ENCODE measurements at places on chromosomes 12 and 14.

- DNase-seq, result no peak
These were observed 33.6 kb downstream of the PAWR start for GRCh38 chr12:79657136-79657535.

GRCh38 chr12:119178544-119179334 is at the start of gene HSPB8:
TSS of gene HSPB8 (plus strand) at chr12:119178931. CDS start at chr12:119179313, 382 bp downstream.
- DNase-seq, result no peak

GRCh38 chr12:66549050-66549389 is 129.9 kb downstream of the GRIP1 start:
- no peak for DNase-seq

DNA sequence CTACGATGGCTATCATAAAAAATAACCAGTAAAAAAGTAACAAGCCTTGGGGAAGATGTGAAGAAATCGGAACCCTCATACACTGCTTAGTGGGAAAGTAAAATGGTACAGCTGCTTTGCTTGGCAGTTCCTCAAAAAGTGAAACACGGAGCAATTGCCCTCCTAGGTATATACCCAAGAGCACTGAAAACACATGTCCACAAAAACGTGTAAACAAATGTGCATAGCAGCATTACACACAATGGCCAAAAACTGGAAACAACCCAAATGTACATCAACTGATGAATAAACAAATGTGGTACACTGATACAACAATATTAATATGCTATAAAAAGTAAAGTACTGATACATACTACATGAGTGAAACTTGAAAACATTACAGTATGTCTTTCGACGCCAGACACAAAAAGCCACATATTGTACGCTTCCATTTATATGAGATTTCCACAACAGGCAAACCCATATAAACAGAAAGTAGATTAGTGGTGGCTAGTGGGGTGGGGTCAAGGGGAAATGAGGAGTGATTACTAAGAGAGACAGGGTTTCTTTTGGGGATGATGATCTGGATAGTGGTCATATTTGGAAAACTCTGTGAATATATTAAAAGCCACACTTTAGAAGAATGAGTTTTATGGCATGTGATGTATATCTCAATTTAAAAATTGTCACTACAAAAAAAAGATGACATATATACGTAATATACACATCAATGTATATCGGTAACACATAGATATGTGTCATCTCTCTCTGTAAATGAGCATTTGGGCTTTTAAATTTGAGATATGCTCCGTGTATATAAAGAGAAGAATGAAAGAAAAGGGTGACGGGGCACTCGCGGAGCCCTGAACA is 996 bp downstream of the SLC41A2 start:
- DNase-seq, result no peak

DNA sequence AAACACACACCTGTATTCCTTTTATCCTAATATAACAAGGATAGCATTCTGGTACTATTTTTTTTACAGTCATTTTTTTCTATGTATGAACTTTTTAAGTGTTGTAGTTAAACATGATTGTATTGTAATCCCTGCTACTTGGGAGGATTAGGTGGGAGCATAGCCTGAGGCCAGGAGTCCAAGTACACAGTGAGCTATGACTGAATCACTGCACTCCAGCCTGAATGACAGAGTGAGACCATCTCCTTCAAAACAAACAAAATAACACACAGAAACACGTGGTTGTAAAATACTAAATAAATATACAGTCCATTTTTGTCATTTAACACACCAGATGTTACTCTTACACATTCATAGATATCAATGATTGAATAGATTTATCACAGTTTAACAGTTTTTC is 56.9 kb downstream of the MAP4K5 start:
- DNase-seq, result no peak

- no peak for DNase-seq
These were observed 26.3 kb downstream of the TC2N start for GRCh38 chr14:91841065-91841464.

DNA sequence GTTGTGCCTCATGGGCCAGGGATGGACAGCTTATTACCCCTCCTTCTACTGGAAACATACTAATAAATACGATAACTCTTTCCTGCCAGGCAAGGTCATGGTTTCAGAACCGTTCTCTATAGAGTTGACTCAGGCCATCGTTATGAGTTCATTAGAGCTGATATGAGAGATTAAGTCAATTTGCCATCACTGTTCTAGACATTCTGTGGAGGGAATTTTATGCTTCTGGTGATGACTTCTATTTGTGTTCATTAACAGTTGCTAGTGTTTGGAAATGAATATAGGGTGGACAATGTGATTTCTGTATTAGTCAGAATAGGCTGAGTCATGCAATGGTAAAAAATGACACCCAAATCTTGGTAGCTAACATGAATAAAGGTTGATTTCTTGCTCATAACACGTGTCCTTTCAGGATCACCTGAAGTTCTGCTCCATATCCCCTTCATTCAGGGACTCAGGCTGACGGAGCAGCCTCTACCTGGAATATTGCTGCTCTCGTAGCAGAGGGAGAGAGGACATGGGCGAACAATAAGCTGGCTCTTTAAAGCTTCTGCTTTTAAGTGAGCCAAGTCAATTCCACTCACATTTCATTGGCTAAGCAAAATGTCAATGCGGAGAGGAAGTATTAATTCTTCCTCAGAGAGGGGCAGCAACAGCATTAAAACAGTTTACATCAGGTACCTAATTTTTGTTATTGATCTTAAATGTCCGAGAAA is 18.5 kb upstream of the TBPL2 start:
- DNase-seq, result no peak

- DNase-seq, result no peak
These were observed 839 bp downstream of the GSG1 start for GRCh38 chr12:13102461-13103195.

- no peak for DNase-seq
These were observed 66.8 kb upstream of the RFLNA start for GRCh38 chr12:124227951-124228711.

GRCh38 chr14:106802413-106803364 is 1276.3 kb downstream of the TMEM121 start:
- DNase-seq, result no peak
